ENCODE measurements at places on chromosomes 7 and 10. TPM values are rescaled to one million over a fixed set of nuclear protein-coding genes. Genes with fewer than 3 reads are reported as not detected.

CDK14 gene
- 39.1 TPM for total RNA-seq

SLC18A3 gene
- not detected for total RNA-seq

GRCh38 chr7:20299647-20300312 lies 30.9 kb upstream of the ITGB8 start:
- H3K27me3 ChIP-seq: no peaks in the 10 kb centered on the region
- H3K27ac ChIP-seq: peak overlapping the region; percentile 31
- peak overlapping the region; percentile 42 for H3K4me3 ChIP-seq
- H3K36me3 ChIP-seq: no peaks in the 10 kb centered on the region

DNA sequence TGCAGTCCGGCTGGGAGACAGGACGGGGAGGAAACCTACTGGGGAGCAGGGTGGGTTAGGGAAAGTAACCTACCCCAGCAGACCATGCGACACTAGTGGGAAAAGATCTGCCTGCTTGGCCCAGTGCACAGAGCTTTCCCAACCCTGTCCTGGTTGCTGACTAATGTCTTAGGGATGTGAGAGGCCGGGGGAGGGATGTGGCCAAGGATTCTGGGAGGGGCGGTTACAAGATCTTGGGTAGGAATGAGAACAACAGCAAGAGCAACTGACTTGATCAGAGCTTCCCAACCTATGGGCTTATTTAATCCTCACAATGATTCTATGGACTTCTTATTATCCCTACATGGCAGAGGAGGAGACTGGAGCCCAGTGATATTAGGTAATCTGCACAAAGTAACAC lies 24.0 kb upstream of the EIF5AL1 start:
- no peaks in the 10 kb centered on the region for H3K27me3 ChIP-seq
- H3K4me3 ChIP-seq: peak overlapping the region; percentile 30
- peak; percentile 97 for DNase-seq
- no peaks in the 10 kb centered on the region for H3K36me3 ChIP-seq
- peak overlapping the region; percentile 86 for H3K27ac ChIP-seq
- H3K4me1 ChIP-seq: peaks cover 29% of the 10 kb centered on the region

GPRIN2 gene
- not detected for total RNA-seq

DNA sequence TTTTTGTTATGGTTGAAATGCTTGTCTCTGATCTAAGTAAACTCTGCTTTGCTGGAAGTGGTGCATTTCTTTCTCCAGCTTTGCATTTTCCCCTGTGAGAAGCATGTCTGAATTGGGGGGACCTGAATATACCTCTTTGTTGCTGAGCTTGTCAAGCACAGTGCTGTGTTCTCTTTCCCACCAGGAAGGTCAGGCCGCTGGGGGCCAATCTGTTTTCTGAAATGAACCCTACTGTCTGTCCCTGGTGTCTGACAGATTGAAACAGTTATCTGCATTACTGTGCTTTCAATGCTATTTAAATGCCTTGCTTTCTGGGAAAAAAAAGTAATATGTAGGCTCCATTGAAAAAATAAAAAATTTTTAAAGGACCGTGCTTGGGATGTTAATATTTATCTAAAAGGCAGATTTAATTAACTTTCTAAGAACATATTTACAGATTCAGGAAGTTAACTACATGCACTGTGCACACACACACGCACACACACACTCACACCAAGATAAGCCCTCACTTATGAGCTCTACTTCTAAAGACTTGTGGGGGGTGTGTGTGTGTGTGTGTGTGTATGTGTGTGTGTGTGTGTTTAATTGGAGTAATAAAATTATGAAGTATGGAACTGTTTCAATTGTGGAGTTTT lies 127.0 kb upstream of the FZD1 start:
- H3K4me1 ChIP-seq: no peaks in the 10 kb centered on the region
- no peak overlapping the region for H3K4me3 ChIP-seq
- DNase-seq: no peak
- H3K27ac ChIP-seq: no peak overlapping the region

HTRA1 gene
- total RNA-seq: 413 TPM

ABCC2 gene
- total RNA-seq: 1.8 TPM

DNA sequence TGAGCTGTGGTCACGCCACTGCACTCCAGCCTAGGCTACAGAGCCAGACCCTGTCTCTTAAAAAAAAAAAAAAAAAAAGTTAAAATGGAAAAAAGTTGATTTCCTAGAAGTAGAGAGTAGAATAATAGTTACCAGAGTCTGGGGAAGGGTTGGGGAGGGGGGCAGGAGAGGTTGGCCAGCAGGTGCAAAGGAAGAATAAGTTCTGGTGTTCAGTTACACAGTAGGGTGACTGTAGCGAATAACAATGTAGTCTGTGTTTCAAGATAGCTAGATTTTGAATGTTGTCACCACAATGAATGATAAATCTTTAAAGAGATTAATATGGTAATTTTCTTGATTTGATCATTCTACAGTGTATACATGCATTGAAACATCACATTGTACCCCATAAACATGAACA lies 142.9 kb downstream of the NRF1 start:
- H3K4me1 ChIP-seq: no peaks in the 10 kb centered on the region
- no peaks in the 10 kb centered on the region for H3K27me3 ChIP-seq
- H3K27ac ChIP-seq: no peak overlapping the region
- peaks cover 5% of the 10 kb centered on the region for H3K36me3 ChIP-seq

- H3K36me3 ChIP-seq: no peaks in the 10 kb centered on the region
- no peak for DNase-seq
- no peak overlapping the region for H3K27ac ChIP-seq
- no peak overlapping the region for H3K4me3 ChIP-seq
Observed at GRCh38 chr10:18238870-18239485, 98.8 kb downstream of the CACNB2 start.

KCND2 gene
- 9.4 TPM for total RNA-seq

- no peak for DNase-seq
- H3K27ac ChIP-seq: no peak overlapping the region
- H3K36me3 ChIP-seq: no peaks in the 10 kb centered on the region
- H3K4me3 ChIP-seq: no peak overlapping the region
- no peaks in the 10 kb centered on the region for H3K4me1 ChIP-seq
Observed at GRCh38 chr10:116538456-116538855, 7.3 kb upstream of the PNLIP start.

DNA sequence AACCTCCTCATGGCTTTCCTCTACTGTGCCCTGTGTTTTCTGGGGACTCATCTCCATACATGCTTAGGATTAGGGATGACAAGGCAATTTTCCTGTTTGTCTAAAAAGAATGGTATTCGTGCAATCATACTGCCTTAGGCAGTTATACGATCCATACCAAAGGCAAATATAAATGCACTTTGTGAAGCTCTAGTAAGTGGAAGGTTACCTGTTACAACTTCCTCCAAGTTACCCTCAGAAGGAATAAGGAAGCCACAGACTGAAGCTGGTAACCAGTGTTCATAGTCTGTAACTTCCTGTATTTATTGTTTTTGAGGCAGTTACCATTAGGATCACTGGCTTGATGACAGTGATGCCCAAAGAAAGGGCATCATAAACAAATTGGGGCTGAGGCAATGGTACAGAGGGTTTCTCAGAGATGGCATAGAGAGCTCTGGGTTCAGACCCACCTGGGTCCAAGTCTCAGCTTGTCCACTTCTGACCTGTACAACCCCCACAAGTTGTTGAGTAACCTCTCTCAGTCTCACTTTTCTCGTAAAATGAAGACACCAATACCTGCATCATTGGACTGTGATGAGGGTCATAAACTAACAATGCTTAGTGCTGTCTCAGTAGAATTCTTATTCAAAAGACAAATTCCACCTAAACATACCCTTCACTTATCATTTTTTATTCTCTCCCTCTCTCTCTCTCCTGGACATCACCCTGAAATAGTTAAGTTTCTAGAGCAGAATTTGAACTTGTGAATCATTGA lies 138.2 kb downstream of the ELMO1 start:
- no peak for DNase-seq
- no peaks in the 10 kb centered on the region for H3K4me1 ChIP-seq
- no peaks in the 10 kb centered on the region for H3K36me3 ChIP-seq
- no peak overlapping the region for H3K4me3 ChIP-seq
- H3K27me3 ChIP-seq: no peaks in the 10 kb centered on the region

DNA sequence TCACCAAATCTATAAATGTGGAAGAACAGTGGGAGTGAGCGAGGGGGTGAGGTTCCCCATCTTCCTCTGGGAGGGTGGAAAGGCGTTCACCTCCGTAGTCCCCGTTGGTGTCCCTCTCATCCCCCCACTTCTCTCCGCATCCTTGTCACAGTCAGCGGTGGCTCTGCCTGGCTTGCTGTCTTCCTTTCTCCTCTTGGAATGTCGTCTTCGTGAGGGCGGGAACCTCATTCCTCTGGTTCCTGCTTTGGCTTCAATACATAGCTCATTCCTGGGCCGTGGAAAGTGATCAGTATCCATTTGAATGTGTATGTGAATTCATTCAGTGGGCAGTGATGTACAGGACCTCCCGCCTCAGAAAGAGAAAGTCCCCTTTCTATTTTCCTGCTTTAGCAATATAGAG lies 289.4 kb downstream of the CAMK1D start:
- no peak overlapping the region for H3K27ac ChIP-seq
- no peak overlapping the region for H3K4me3 ChIP-seq
- DNase-seq: no peak
- no peaks in the 10 kb centered on the region for H3K36me3 ChIP-seq

GRCh38 chr7:19051767-19052375 lies 65.6 kb downstream of the TWIST1 start:
- H3K27ac ChIP-seq: no peak overlapping the region
- H3K4me3 ChIP-seq: no peak overlapping the region
- no peak for DNase-seq
- H3K4me1 ChIP-seq: no peaks in the 10 kb centered on the region
- H3K27me3 ChIP-seq: no peaks in the 10 kb centered on the region
- H3K36me3 ChIP-seq: no peaks in the 10 kb centered on the region

DNA sequence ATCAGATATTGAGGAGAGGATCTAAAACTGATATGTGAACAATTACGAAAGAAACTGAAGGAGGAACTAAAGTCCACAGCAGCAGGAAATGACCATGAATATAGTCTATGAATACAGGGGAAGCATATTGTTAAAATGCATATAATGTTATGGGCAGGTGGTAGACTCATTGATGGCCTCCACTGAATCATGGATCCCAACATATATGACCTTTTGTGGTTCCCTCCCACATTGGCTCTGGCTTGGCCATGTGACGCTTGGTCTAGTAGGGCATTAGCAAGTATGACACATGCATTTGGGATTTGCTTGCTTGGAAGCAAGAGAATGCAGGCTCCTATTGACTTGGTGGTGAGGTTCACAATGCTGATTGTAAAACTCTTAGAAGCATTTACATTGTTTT lies 55.2 kb upstream of the RAB18 start:
- no peaks in the 10 kb centered on the region for H3K27me3 ChIP-seq
- H3K27ac ChIP-seq: no peak overlapping the region
- peaks cover 4% of the 10 kb centered on the region for H3K4me1 ChIP-seq

SLC25A13 gene
- total RNA-seq: 19.2 TPM

DNA sequence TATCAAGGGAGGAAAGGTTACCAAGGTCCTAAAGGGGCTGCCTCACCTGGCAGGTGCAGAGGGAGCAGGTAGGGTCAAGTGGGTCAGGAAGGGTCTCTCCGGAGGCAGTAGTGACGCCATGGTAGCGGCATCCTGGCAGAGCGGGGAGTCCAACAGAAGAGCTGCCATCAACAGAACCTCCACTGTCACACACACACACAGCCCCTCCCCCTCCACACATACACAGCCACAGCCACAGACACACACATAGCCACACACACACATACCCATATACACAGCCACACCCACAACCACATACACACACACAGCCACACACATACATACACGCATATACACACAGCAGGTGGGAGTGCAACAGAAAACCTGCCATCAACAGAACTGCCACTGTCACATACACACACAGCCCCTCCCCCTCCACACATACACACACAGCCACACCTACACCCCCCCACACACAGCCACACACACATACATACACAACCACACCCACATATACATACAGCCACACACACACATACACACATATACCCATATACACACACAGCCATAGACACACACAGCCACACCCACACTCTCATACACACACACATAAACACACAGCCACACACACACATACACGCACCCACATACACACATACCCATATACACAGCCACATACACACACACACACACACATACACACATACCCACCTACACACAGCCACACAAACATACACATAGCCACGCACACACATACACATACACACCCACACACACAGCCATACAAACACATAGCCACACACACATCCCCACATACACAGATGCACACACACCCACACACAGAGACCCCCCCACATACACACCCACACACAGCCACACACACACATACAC lies 23.1 kb downstream of the KCP start:
- no peak overlapping the region for H3K4me3 ChIP-seq
- no peaks in the 10 kb centered on the region for H3K36me3 ChIP-seq
- H3K27ac ChIP-seq: no peak overlapping the region
- H3K4me1 ChIP-seq: no peaks in the 10 kb centered on the region

FFAR4 gene
- not detected for total RNA-seq

DNA sequence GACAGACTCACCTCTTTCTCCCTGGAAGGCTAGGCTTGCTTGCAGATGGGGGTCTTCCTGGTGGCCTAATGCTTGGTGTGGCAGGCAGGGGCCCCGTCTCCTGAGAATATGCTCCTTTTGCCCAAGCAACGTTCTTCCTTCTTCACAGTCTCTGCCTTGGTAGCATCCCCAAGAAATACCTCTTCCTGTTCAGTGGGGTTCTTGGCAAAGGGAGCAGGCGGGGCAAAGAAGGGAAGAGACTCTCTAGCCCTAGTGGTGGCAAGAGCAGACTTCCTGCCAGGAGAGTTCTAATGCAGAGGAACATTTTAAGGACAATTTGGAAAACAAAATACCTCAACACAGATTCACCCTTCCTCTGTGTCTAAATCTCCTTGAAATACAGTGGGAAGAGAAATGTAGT lies at the start of gene CLEC5A:
Gene CLEC5A, minus strand, starts transcription at position 179 of the 400 bp plus-strand sequence. CDS start 682 bp downstream, outside the sequence.
- no peak within 1 kb of the TSS for H3K27ac ChIP-seq
- no peaks in the 10 kb centered on the region for H3K27me3 ChIP-seq
- no peaks in the 10 kb centered on the region for H3K4me1 ChIP-seq
- H3K36me3 ChIP-seq: no peaks in the 10 kb centered on the region
- no peak within 1 kb of the TSS for H3K4me3 ChIP-seq
- no peak for DNase-seq

- H3K36me3 ChIP-seq: no peaks in the 10 kb centered on the region
- no peaks in the 10 kb centered on the region for H3K27me3 ChIP-seq
- H3K4me3 ChIP-seq: no peak overlapping the region
- no peaks in the 10 kb centered on the region for H3K4me1 ChIP-seq
Observed at GRCh38 chr7:11655642-11656041, 176.4 kb downstream of the THSD7A start.

DNA sequence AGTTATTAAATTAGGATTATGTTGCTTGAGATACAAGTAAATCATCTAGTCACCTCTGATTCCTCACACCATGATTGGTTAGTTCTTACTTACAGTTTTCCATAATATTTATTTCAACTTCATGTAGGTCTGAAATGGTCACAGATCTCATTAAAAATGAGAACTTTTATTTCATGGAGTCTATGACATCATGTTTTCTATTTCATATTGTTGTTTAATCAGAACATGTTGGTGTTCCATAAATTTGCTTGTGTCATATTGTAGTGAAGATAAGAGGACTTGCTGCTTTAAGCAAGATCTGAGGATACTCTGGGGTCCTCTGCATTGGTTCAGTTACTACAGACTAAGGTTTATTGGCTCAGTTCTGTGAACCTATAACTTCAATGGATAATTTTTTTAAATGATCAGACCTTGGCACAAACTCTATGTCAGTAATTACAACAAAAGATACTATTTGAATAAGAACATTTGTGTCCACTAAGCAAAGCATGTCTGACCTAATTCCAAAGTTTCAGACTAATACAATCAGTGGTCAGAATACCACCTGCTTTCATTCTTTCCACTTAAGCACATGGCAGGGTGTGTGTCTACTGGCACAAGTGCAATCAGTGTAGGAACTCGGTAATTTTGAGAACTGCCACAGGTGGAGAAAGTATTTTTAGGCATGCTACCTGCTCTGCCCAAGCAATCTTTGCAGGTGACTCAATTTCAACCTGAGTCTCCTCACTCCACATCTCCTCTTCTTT lies 68.5 kb downstream of the CCDC71L start:
- H3K27me3 ChIP-seq: no peaks in the 10 kb centered on the region
- no peak overlapping the region for H3K27ac ChIP-seq
- H3K4me1 ChIP-seq: no peaks in the 10 kb centered on the region

SAP25 gene
- not detected for total RNA-seq

Data from osteoblast (primary cell).